ENCODE measurements at places on chromosomes 12 and 14.

GRCh38 chr12:104219361-104219892, 3.8 kb downstream of the TXNRD1 start:
- no peak for DNase-seq

DNA sequence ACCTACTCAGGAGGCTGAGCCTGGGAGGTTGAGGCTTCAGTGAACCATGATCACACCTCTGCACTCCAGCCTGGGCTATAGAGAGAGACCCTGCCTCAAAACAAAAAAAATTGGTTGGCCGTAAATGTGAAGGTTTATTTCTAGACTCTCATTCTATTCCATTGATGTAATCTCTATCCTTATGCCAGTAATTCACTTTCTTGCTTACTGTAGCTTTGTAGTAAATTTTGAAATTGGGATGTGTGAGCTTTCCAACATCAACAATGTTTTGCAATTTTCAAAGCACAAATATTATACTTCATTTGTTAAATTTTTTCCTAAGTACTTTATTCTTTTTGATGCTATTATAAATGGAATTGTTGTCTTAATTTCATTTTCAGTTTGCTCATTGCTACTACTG, 24.6 kb downstream of the LIN52 start:
- DNase-seq: no peak

- no peak for DNase-seq
Observed at GRCh38 chr12:113391145-113391544, 12.5 kb downstream of the SDS start.

- no peak for DNase-seq
Observed at GRCh38 chr12:120574106-120574505, 7.1 kb downstream of the POP5 start.

DNA sequence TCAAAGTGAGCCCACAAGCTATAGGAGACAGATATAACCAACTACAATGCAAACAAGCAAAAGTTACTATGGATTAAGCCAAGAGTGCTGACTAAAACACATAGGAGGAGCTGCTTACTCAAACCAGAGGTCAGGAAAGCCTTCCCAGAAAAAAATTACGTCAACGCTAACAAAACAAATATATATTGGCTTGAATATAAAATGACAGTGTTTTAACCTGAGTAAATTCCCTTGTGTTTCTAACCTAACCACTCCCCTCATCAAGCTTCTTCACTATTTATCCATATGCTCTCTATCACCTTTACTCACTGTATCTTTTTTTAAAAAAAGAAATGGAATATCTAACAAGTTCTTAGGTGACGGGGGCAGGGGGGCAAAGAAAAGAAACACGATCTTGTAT, 115.9 kb downstream of the MED13L start:
- DNase-seq: no peak

- no peak for DNase-seq
Observed at GRCh38 chr12:104720339-104721038, 237.6 kb downstream of the SLC41A2 start.

- DNase-seq: no peak
Observed at GRCh38 chr14:43669355-43669754, 837.7 kb downstream of the FSCB start.

DNA sequence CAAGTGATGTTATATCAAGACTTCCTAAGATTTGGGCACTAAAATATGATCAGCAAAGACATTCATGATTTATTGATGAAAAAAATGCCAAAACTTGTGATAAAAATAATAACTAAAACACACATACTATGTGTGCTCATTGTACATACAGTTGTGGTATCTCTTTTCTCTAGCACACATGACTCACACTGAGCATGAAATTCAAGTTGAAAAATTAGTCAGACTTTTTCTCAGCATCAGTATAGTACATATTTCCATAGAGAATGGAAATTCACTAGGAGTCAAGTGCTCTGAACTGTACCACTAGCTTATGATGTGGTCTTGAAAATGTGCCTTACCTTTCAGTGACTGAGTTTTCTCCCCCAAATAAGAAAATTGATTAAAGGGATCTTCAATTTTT, 471.8 kb upstream of the FLRT2 start:
- no peak for DNase-seq

DNA sequence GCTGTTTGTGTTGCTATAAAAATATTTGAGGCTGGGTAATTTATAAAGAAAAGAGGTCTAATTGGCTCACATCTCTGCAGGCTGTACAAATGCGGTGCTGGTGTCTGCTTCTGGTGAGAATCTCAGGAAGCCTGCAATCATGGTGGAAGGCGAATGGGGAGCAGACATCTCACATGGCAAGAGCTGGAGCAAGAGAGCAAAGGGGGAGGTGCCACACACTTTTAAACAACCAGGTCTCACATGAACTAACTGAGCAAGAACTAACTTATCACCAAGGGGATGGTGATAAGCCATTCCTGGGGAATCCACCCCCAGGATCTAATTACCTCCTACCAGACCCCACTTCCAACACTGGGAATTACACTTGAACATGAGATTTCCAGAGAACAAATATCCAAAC, 300.7 kb upstream of the MDGA2 start:
- no peak for DNase-seq

DNA sequence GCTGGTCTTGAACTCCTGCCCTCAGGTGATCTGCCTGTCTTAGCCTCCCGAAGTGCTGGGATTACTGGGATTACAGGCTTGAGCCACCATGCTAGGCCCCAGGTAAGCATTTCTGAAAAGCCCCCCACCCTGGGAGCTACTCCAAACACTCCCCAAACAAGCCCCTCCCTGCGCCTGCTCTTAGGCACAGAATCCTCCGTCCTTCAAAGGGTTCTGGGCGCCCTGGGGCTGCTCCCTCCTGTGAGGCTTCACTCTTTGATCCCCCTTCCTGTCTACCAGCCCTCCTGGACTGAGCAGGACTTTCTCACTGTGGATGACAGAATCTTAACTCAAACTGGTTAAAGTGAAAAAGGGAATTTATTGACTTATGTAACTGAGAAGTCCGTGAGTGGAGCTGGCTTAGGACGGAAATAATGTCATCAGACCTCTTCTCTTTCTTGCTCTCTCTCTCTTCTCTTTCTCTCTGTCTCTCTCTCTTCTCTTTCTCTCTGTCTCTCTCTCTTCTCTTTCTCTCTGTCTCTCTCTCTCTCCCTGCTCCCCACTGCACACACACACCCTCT, 66.9 kb upstream of the CLMN start:
- DNase-seq: no peak

DNA sequence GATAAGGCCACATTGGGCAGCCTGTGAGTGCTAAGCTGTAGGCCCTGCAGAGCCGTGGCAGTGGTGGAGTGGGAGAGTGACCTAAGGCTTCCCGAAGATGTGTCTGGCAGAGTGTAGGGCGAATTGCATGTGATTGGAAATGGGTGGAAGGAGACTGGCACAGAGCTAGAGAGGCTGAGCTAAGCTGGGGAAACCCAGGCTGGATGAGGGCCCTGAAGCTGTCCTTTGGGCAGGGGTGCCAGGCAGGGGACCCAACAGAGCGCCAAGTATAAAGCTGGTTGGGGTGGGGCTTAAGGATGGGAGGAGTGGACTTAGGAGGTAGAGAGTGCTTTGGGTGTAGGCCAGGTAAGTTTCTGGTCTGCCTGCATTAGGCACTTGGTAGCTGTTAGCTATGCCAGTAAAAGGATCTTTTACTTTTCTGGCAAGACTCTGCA, 47.9 kb downstream of the WDR20 start:
- no peak for DNase-seq

- DNase-seq: no peak
Observed at GRCh38 chr12:43578782-43579181, 26.8 kb upstream of the ADAMTS20 start.

- no peak for DNase-seq
Observed at GRCh38 chr12:57242329-57242690, 8.7 kb downstream of the STAC3 start.

DNA sequence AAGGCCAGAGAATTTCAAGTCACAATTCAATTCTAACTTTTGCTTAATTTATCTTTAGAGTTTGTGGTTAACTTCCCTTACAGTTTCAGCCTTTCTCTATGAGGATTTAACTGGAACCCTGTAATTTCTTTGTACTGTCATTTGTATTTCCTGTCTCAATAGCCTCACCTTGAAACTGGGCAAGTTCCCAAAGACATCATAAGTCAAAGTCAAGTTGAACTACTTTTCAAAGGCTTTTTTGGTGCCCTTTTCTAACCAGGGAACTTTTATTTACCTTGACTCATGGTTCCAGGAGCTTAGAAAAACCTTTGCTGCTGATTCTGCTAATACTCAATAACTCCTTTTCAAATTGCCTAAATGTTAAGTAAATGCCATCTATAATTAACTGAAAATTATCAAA, 200.8 kb upstream of the KRR1 start:
- no peak for DNase-seq

DNA sequence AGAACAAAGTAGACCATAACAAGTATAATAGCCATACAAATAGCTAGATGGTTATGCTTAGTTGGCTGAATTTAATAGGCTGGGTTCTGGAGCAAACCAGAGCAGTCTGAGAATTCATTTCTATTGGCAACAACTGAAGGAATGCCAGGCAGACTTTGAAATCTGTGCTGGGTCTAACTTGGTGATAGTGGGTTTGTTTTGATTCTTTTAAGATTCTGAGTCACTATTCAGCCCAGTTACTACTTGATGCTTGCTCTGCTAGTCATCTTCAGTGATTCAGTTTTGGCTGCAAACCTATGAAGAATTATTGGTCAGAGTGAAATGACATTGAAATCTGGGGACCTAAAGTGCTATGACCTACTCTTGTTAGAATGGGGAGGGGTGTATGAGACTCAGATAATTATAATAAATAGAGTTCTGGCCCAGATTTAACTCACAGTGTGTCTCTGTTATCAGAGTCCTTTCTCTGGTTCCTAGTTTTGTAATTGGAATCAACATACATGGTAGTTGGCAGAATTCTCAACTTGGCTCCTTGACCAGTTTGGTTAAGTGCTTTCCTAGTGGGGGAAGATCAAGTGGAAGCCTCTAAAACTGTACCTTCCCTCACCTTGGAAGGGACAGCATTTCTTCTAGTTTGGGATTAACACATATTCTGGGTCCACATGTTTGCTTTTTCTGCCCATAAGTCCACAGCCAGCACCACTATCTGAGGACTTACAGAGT, 43.5 kb downstream of the MNAT1 start:
- DNase-seq: no peak

- DNase-seq: no peak
Observed at GRCh38 chr12:58847901-58848600, 72.3 kb downstream of the LRIG3 start.

- DNase-seq: no peak
Observed at GRCh38 chr14:56900726-56901125, 90.4 kb upstream of the OTX2 start.

DNA sequence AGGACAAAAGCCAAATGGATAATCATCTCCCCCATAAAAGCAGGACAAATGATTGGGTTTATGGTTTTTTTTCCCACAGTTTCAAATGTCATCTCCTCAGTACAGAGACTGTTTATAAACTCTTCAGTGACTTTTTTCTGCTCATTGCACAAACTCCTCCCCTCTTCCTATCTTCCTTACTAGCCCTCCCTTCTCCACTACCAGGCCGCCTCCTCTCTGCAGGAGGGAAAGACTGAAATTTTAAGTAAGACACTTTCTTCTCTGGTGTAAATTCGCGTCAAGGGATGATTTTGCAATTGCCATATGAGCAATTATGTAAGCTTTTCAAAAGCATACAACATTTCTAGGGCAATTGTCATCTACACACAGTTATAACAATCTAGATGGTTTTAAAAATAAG, 37.0 kb downstream of the BTG1 start:
- DNase-seq: no peak

DNA sequence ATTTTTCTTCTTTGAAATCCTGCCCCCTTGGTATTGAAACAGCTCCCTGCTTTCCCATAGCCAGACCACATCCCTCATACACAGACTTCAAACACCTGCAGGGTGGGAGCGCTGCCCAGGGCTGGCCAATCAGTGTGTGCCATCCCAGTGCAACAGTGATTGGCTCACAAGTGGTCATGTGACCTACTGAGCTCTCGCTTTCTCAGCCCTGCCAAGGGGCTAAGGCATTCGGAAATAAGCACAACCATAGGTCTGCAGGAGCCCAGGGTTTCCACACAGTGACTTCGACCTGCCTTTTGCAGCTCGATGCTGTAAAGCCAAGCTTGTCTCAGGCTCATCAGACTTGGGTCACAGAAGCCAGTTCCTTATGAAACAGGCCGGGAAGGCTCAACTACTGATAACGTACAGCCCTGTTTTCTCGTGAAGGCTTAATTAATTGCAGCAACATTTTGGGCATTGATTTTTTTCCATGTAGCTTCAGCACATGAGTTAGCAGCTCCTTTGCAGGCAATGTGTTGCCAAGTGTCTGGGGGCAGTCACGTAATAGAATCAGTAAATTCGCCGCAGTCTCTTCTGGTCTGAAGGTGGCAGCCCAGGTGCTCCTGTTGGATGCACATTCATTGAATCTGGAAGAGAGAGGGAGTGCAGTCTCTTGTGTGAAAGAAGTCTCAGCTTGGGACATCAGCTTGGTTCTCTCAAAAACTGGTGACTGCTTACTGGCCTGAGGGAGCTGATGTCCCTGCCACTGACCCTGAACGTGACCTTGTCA, 1091.8 kb downstream of the AACS start:
- peak; percentile 53 for DNase-seq

DNA sequence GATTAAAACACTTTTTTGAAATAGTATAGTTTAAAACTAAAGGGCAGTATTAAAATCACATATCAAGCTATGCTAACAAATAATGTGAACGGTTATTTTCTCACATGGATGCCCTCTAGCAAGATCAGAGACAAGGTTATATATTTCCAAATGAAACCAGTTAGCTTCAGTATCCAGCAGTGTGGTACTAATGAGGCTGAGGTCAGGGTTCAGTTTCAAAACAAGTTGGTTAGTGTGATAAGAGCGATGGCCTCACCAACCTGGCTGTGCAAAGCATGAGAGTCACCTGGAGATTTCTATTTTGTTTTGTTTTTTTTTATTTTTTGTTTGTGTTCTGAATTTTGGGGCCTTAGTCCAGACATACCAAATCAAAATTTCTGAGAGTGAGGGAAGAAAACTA, 352.2 kb upstream of the KITLG start:
- no peak for DNase-seq

GRCh38 chr14:81137316-81137715, 83.4 kb downstream of the GTF2A1 start:
- DNase-seq: no peak

GRCh38 chr12:127583041-127583440, 683.9 kb upstream of the TMEM132C start:
- no peak for DNase-seq
